Natural killer cell treated with Interleukin-12 subunit alpha and Interleukin-12 subunit beta and Interleukin-15 and Interleukin-18, amount 100 ng/mL, for 72 hours (primary cell): ENCODE measurements at places on chromosomes 5 and 9. TPM values are rescaled to one million over a fixed set of nuclear protein-coding genes. Genes with fewer than 3 reads are reported as not detected.

DNA sequence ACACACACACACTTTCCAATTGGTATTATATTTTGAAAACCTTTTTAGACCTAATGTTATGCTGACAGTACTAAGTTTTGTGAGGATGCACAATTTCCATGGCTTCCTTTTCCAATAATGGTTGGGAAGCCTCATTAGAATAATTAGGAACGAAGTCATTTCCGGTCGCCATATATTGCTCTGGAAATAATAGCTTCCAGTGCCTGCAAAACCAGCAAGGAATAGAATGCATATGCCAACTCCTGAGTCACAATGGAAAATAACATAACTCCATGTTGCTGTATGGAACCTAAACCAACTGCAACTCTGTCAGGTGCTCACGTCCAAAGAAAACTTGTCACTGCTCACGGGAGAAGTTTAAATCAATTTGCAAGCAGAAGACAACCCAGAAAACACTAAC, 222.0 kb downstream of the EBF1 start:
- no peak for DNase-seq

DNA sequence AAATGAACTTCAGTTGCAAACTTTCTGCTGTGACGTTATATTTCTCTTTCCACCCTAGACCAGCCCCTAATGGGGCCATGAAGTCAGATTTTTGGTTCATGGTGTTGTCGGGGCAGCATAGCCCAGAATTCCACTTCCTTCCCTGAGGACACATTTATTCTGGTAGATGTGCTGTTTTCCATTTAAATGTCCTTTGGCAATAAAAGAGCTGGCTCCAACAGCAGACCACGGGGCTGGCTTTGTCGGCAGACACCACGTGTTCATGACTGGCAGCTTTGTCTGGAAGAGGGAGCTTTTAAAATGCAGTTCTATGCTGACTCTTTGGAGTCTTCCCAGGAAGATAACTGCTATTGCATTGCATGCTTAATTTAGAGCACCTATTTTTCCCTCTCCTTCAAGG, 17.6 kb upstream of the LCP2 start:
- DNase-seq, result no peak

ACOT12 gene
- total RNA-seq, result not detected

DNA sequence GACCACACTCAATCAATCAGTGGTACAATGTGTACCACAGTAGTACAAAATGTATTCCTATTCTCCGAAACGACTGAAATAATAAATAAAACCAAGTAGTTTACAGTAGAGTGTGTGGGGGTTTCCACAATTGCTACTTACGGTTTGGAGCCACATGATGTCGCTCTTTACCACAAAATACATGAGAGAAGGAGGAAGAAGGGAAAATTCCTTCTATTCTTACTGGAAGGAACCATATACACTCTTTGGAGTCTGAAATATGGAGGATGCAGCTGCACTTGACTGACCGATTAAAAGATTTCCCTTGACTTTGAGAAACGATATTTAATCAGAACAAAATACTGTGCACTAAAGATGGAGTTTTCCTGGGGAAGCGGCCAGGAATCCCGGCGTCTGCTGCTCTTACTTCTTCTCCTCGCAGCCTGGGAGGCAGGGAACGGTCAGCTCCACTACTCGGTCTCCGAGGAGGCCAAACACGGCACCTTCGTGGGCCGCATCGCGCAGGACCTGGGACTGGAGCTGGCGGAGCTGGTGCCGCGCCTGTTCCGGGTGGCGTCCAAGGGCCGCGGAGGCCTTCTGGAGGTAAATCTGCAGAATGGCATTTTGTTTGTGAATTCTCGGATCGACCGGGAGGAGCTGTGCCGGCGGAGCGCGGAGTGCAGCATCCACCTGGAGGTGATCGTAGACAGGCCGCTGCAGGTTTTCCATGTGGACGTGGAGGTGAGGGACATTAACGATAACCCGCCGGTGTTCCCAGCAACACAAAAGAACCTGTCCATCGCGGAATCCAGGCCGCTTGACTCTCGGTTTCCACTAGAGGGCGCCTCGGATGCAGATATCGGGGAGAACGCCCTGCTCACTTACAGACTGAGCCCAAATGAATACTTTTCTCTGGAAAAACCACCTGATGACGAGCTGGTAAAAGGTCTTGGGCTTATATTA, at the start of gene PCDHA4:
Gene PCDHA4, plus strand, starts transcription at position 235 of the 942 bp plus-strand sequence.
- DNase-seq, result no peak

GRCh38 chr9:136532799-136533774, 12.8 kb downstream of the NOTCH1 start:
- peak; percentile 79 for DNase-seq

- DNase-seq, result no peak
Measured at GRCh38 chr5:67377631-67378030, 181.0 kb upstream of the CD180 start.
